ENCODE measurements at places on chromosomes 4 and X. TPM values are rescaled to one million over a fixed set of nuclear protein-coding genes. Genes with fewer than 3 reads are reported as not detected.

Gene C4orf51
- total RNA-seq = not detected

Gene ADH1C
- 0.50 TPM for total RNA-seq

DNA sequence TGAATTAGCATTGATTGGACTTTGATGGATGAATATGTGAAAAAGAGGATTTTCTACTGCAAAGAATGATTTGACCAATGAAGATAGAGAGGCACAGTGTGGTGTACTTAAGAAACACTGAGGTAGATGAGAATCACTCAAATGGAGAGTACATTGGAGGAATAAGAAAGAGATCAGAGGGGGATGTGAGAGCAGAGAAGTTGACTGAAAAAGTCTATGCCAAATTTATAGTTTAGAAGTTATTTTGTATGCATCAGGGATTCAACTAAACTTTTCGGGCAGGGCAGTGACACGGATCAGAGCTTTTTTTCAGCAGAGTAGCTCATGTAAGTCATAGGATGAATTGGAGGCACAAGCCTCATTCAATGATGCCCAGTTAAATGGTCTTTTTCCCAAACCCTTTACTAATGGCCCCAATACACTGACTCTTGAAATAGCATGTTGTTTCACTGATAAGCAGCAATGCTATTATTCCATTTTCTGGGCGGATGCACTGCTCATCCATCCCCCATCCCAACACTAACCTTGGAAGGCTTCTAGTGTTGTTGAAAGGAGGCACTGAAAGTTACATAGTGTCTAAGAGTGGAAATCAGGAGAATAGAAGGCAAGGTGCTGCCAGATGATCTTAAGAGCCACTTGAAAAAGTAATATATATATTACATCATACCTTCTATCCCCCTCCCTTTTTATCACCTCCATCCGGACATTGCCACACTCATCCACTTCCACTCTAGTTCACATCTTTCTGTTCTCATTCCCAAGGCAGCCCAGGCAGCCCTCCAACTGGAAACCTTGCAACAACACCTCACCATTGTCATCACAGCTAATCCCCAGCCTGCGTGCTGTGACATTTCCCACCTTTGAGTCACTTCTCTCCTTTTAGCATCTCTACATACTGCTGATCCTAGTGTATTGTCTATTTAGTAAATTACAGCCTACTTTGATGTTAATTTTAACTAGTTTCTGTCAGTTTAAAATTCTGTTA lies 46.1 kb downstream of the ARHGAP24 start:
- no peak overlapping the region for H3K27ac ChIP-seq
- no peaks in the 10 kb centered on the region for H3K4me1 ChIP-seq
- H3K4me3 ChIP-seq = no peak overlapping the region

Gene SMPX
- not detected for total RNA-seq

- no peak for DNase-seq
- H3K27me3 ChIP-seq = no peaks in the 10 kb centered on the region
- H3K4me1 ChIP-seq = peaks cover 11% of the 10 kb centered on the region
- H3K4me3 ChIP-seq = no peak overlapping the region
Observed at GRCh38 chrX:47224896-47225290, 6.4 kb downstream of the CDK16 start.

DNA sequence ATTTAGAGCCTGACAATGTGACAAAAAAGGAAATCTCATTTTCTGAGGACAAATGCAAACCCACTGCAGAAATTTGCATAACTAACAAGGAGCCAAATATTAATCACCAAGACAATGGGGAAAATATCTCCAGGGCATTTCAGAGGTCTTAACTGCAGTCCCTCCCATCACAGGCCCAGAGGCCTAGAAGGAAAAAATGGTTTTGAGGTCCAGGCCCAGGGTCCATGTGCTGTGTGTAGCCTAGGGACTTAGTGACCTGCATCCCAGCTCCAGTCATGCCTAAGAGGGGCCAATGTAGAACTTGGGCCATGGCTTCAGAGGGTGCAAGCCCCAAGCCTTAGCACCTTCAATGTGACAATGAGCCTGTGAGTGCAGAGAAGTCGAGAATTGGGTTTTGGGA lies 44.2 kb downstream of the P2RY10 start:
- peaks cover 2% of the 10 kb centered on the region for H3K27me3 ChIP-seq
- H3K36me3 ChIP-seq = no peaks in the 10 kb centered on the region
- H3K27ac ChIP-seq = no peak overlapping the region
- DNase-seq = no peak
- no peak overlapping the region for H3K4me3 ChIP-seq

All from adrenal gland (tissue), 19 donors.